ENCODE measurements at places on chromosomes 11 and 22.

GRCh38 chr11:16843294-16843693, 104.8 kb downstream of the C11orf58 start:
- DNase-seq, result no peak

DNA sequence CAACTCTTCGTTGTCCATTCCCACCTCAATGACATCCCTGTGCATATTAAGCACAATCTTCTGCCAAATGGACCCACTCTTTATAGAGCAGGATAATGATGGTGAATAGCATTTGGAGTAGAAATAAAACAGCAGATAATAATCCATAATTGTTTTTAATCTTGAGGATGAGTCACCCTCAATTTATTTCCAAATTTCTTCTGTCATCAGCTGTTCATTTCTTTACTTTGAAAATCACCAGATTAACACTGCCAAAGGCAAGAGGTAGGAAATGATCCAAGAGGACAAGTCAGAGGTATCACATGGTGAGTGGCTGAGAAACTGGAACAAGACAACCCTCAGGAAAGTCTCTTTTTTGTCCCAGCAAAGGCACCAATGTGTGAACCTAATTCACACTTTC, 7.3 kb upstream of the AMBRA1 start:
- DNase-seq, result no peak

- DNase-seq, result no peak
Observed at GRCh38 chr11:31883435-31883834, 72.3 kb upstream of the PAX6 start.

GRCh38 chr11:96238563-96239135, 104.3 kb downstream of the MAML2 start:
- no peak for DNase-seq

DNA sequence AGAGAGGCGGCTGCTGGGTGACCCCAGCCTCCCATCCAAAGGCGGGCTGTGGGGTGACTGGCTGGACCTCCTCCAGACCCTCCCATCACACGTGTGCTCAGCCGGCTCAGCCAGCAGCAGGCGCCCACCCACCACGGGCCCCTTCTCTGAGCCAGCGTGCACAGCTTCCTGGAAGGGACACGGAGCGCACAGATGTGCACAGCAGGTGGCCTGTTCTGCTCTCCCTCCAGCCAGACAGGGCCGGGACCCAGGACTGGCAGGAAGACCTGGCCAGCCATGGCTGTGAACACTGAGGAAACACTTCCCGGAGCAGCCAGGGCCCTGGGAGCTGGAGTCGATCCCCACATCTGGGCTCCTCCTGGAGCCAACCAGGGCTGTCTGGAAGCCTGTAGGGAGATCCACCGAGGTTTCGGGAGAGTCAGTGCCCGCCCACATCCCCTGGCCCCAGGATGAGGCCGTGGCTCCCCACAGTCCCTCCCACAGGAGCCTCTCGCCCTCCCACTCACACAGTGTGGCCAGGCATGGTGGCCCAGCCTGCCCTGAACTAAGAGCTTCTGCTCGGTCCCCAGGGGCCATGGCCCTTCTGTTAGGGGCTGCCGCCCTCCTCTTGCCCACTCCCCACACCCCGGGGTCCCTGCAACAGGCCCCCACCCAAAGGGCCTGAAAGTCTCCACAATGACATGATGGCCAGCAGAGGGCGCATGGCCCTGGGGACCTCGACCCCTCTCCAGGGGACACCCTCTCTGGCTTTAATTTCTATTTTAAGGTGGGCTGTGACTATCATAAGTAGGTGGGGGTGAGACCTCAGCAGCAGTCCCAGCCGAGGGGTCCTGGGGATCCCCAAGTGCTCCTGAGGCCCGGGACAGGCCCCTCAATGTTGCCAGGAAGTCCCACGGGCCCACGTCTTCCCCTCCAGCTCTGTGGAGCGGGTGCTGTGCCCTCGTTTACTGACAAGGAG, 90.6 kb upstream of the FGF3 start:
- no peak for DNase-seq

- DNase-seq, result no peak
Observed at GRCh38 chr11:104352036-104352435, 188.1 kb upstream of the PDGFD start.

DNA sequence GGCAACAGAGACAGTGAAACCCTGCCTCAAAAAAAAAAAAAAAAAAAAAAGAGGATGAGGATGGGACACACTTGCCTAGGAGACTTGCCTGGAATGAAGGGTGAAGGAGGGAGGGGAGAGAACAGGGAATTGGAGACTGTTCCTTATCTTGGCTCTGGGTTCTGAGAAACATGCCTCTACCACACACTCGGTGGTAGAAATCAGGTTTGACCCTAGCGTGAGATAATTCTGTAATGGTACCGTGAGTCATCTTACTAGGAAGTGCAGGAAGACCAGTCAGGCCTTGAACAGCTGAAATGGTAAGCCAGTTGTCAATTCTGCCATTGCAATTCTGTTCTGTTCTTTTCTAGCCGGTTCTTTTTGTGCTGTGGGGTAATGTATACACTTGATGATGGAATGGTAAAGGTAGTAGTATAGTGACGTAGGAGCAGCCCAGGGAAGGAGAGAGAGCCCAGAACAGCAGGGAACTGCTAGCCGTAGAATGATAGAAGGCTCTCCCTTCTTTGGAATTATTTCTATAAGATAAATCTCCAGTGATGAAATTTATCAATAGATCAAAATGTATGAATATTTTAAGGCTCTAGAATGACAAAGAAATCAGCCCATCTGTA, 3.9 kb upstream of the AMBRA1 start:
- no peak for DNase-seq

DNA sequence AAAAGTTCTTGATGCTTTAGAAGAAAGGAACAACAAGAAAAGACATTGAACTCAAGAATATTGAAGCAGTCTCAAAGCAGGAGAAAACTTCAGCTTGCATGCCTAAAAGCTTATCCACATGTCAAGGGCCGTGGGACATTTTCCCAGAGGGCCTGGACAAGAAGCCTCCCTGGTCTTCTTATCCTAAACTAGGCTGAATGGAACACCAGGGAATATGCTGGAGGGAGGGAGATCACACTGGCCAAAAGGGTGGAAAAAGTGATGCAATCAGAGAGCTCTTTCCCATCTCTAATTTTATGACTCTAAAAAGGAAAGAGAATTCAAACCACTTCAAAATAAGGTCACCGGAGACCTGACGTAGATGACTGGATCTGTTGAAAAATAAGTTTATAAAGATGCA, 107.2 kb downstream of the MPPED2 start:
- no peak for DNase-seq

GRCh38 chr22:27670701-27671412, 130.7 kb downstream of the MN1 start:
- DNase-seq, result no peak

DNA sequence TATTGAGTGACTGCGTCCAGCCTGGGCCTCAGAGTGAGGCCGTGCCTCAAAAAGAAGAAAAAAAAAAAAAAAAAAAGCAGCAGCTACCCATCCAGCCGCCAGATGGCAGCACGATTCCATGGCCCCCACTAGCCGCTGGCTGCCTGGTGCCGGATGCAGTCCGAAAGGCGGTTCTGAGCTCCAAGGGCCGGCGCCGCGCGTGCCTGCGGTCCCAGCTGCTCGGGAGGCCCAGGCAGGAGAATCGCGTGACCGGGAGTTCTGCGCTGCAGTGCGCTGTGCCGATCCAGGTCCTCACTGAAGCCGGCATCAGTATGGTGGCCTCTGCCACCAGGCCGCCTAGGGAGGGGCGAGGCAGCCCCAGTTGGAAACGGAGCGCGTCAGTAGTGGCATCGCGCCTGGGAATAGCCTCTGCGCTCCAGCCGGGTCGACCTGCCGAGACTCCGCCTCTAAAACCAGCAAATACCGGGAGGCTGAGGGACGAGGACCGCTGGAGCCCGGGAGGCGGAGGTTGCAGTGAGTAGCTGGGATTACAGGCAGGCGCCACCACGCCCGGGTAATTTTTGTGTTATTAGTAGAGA, 19.3 kb downstream of the SCARF2 start:
- peak; percentile 71 for DNase-seq

GRCh38 chr22:27331526-27332281, 469.9 kb downstream of the MN1 start:
- no peak for DNase-seq

GRCh38 chr22:42966497-42966896, 48.5 kb downstream of the PACSIN2 start:
- DNase-seq, result no peak

DNA sequence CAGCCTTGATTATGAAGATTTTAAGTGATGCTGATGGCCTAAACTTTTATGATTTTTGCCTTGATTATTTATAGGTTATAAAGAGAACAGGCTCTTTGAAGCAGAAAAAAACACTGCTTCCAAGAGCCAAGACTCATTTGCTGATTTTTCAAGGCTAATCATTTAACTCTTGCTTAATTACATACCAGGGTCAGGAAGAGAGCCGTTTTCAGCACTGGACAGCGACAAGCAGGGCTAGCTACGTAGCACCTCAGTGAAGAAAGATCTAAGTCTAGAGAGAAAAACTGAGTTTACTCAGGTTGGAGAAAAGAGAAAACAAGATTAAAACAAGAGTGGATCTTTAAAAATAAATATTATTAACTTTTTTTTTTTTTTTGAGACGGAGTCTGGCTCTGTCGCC, 615.4 kb upstream of the B3GAT1 start:
- DNase-seq, result no peak

GRCh38 chr11:47616726-47617416, 22.7 kb upstream of the C1QTNF4 start:
- no peak for DNase-seq

DNA sequence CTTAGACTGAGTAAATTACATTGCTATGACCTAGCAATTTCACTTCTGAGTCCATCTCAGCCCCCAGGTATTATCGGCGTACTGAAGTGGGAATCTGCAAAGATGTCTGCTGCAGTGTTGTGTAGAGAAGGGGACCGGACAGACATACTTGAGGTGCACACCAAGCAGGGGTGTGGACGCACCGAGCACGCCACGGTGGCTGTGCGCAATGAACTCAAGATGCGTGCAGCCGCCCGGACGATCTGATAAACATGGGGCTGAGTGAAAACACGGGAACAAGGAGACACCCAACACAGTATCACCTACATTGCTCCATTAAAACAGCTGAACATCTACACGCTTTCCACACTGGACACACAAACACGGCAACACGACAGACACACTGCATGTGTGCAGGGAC, 454.3 kb downstream of the OPCML start:
- no peak for DNase-seq

GRCh38 chr11:124167826-124168231, 15.3 kb upstream of the OR10D3 start:
- no peak for DNase-seq

DNA sequence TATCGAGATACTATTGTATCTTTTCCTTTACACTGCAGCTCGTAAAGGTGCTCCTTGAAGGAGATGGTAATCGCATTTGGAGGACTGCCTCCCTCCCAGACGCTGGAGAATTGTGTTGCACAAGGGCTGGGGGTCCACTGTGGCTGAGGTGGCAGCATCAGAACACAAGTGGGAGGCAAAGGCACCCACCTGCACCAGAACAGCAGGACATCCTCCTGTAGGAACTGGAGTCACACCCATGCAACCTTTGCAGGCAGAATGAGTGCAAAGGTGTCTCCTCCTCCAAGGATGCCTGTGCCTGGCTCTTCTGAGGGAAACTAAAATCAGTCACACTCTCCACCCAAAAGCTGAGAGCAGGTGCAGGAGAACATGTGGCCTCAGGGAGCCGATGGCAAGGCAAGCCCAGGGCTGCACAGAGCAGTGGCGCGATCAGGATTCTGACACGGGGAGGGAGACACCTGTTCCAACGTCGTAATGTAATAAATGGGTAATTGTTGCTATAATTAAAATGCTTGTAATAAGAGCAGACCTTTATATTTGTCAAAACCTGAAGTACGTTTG, 1501.4 kb downstream of the TBC1D22A start:
- no peak for DNase-seq

DNA sequence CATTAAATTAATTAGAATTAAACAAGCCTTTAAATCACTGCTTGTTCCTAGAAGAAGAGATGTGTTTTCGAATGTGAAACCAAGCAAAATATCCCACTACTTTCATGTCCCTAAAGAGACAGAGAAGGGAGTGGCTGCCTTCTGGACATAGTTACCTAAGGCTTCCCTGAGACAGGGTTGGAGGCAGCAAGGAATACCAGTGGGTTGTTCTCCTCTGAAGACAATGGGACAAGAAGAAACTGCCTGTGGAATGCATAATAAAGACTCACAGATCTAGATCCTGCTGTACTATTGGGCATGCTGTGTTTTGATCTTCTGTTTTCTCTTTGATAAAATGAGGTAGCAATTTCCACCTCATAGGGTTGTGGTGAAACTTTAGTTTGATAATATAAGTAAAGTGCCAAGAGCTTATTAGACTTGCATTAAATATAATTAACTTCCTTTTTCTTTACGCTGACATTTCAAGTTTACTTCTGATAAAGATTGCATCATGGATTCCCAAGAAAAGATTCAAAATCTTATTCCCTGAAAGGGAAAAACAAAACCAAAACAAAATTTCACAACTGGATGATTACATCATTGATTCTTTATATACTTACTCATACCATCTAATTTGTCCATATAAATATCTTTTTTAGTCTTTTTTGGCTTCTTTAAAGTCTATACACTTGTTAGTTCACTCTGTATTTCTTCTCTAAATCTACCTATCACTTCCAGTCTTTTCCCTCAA, 621.3 kb downstream of the ETS1 start:
- DNase-seq, result no peak

DNA sequence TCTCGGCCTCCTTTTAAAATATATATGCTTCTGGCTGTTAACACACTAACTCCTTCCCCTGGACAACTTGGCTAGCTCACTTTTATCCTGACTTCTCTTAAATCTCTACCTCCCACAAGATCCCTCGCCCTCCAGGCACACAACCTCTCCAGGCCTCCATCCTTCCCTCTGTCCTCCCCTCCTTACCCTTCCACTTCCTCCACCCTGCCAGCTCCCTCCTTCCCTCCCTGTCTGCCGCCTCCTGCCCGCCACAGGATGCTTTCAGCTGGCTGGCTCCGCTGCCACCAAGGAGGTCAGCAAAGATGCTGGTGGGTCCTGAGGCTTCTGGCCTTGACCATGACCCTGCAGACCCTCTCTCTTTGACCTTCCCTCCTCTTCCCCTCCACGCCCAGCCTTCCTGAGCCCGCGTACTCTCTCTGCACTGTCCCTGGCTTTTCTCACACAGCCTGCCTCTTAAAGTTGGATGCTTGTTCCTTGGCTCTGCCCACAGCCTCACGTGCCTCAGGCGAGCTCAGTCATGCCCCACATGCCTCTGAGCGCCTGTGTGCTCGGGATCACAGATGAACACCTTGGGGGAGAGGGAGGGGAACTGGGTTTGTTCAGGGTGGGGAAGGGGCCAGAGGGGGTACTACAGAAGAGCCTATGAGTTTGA, 6.7 kb downstream of the NFAM1 start:
- DNase-seq, result no peak

GRCh38 chr22:23168391-23169042, 11.8 kb upstream of the BCR start:
- DNase-seq, result no peak
